ENCODE measurements at places on chromosomes 16 and 17.

DNA sequence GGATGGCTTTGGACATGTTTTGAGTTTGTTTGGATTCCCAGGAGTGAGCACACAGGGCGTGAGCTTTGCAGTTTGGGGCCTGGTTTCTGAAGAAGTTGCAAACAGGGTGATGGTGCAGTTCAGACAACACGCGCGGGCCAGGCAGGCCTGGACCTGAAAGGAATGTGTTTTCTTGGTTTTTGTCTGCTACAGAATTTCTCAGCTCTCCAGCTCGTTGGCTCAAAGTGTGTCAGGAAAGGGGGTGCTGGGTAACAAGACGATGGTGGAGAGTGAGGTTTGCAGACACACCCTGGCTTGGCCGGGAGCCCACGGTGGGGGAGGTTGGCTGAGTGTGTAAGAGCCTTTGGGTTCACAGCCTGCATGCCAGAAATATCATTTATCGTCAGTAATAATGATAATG lies 82.3 kb downstream of the CMIP start:
- no peak for DNase-seq

- no peak for DNase-seq
Measured at GRCh38 chr17:17201907-17202306, 4.2 kb downstream of the PLD6 start.

GRCh38 chr16:85634747-85635544 lies 21.8 kb downstream of the GSE1 start:
- DNase-seq = no peak

DNA sequence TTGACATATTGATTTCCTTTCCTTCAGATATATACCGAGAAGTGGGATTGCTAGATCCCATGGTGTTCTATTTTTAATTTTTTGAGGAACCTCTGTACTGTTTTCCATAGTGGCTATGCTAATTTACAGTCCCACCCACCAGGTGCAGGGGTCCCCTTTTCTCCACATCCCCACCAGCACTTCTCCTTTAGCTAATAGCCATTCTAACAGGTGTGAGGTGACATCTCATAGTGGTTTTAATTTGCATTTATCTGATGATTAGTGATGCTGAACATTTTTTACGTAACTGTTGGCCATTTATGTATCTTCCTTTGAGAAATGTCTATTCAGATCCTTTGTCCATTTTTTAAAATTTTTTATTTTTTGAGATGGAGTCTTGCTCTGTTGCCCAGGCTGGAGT lies 93.9 kb downstream of the SDR42E1 start:
- DNase-seq = no peak

DNA sequence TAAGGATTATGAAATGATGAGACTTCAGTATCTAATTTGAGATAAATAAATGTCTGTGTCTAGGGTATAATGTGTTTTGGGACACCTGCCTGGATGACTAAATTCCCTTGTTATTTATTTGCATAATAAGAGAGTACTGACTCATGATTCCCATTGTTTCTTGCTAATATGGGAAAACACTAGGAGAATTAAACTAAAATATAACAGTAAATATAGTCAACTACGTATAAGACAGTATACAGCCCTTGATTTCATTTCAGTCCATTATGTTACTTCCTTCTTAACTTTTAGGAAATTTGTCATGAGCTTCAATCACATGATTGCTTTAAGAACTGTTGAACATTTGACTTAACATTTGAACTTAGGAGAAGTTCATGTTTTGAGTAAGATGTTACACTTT lies 62.4 kb downstream of the VMP1 start:
- no peak for DNase-seq

GRCh38 chr17:73782641-73783381 lies 138.6 kb upstream of the SDK2 start:
- DNase-seq = no peak
